ENCODE measurements at places on chromosomes 2 and 18.

GRCh38 chr2:240791821-240792628, 28.0 kb downstream of the KIF1A start:
- no peak for DNase-seq

DNA sequence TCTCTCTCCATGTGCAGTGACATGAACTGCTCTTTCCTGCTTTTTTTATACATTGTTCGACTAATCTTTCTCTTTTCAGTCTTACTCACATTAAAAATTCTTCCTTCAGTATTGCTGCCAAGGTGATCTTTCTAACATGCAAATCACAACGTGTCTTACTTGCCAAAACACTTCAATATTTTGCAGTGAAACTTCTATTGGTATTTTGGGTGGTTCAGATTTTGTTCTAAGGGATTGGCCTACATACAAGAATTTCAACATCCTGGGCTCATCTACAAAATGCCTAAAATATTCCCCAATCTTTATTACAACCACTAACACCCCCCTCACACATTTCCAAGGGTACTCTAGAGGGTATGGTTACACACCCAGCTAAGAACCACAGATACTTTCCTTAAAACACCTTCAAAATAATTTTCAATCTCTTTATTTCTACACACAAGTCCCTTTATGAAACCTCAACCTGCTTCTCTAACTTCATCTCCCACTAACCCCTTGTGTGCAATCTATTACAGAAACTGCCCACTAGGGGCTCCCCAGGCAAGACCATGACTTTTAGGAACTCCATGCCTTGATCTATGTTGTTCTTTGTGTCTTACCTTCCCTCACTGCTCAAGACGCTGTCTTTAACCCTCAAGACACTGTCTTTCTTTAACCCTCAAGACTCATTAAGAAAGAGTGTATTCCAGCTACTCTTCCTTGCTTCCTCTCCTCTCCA, 50.9 kb downstream of the COL3A1 start:
- DNase-seq, result no peak

GRCh38 chr2:226398580-226398979, 401.0 kb downstream of the IRS1 start:
- DNase-seq, result no peak

DNA sequence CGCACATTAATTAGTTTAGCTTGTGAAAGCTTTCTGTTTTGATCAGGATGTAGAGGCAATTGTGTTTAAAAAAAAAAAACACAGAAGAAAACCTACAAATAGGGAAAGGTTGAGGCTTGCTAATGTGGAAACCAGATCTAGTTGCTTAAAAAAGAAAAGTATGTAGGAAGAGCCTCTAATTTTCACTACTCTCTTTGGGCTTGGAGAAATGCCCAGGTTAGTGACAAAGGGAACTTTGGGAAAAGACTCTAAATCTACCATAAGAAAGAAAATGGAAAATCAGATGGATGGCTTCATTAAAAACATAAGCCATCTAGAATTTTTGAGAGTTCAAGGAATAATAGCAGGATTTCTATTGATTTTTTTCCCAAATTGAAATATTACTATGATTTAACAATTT, 47.3 kb upstream of the SLC38A11 start:
- no peak for DNase-seq

Measured in COR-L47 (cell line).